Left colon (tissue), 2 donors: ENCODE measurements at places on chromosomes 16 and 17. TPM values are rescaled to one million over a fixed set of nuclear protein-coding genes. Genes with fewer than 3 reads are reported as not detected.

- no peak for DNase-seq
Measured at GRCh38 chr17:19298569-19299213, 61.5 kb downstream of the EPN2 start.

DNA sequence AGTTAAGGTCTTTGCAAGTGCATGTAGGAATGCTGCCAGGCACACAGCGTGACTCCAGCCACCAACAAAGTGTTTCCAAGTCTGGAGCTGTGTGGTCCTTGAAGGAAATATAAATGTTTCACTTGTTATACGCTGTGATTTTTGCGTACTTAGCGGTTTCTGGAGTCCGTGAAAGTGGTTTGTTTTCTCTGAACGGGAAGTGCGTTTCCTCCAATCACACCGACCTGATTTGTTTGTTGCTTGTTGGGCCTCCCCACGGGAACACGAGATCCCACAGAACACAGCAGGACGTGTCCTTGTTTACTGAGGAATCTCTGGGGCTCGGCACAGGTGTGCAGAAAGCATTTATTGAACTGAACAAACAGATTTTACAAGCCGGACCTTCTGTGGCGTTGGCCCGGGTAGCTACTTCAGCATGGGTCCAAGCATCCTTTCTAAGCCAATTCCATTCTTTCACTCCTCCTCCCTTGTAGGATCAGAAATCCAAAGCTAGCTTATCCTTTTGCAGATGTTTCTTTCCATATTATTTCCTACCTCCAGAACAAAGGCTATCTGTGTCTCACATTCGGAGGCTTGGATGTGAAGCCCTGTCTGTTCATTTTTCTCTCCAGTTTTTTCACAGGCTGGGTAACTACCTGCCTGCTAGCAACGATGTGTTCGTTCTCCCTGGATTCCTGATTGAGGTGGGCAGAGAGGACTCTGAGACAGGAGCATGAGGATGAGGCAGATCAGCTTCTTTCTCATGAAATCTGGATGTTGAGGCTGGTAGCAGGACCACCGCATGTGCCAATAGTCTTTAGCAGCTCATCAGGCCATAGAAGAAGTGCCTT, 44.6 kb downstream of the ABAT start:
- no peak for DNase-seq

GRCh38 chr17:57995076-57995956, 7.3 kb upstream of the VEZF1 start:
- DNase-seq, result peak; percentile 66

Gene SCNN1G
- total RNA-seq, result 4.9 TPM
